ENCODE measurements at places on chromosomes 3 and 15.

DNA sequence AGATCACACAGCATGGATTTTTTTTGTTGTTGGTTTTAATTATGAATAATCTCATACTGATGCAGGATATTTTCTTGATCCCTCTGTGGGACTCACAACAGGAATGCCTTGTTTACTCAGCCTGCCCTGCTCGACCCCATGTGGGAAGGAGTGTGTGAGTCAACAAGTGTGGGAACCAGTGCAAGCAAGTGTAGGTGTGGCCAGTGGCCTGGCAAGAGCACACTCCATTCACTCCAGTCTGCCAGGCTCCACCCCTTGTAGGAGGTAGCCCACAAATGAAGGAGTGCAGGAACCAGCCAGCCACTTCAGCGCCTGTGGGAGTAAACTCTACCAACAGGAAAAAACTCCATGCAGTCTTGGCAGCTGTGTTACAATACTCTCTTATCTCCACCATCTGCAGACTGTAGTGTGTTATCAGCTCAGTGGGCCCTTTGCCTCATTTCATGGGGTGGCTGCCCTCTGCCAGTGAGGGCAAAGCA is 393.6 kb downstream of the OTOL1 start:
- no peak for DNase-seq

DNA sequence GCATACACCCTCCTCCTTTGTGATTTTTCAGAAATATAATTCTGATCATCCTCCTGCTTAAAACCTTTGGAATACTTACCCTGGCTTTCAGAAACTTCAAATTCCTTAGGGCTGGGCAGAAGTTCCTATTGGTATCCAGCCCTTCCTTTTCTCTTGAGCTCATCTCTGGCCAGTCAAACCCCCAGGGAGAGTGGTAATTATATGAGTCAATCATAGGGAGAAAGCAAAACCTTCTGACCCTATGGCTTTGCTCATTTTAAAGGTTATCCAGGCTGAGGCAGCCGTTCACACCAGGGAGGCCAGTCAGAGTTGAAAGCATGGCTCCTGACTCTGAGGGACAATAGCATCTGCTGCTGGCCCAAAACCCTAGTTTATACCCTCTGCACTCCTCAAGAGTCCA is 23.9 kb upstream of the CTNNB1 start:
- no peak for DNase-seq

GRCh38 chr3:177968891-177969290 is 567.3 kb upstream of the KCNMB2 start:
- DNase-seq: no peak

DNA sequence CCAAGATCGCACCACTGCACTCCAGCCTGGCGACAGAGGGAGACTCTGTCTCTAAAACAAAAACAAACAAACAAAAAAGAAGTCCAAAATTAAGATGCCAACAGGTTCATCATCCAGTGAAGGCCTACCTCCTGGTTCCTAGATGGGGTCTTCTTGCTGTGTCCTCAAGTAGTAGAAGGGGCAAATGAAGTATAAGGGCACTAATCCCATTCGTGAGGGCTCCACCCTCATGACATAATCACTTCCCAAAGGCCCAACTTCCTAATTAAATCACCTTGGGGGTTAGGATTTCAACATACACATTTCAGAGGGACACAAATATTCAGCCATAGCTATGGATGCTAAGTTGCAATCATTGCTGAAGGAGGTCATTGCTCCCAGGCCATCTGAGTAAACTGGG is 45.8 kb downstream of the PCNP start:
- no peak for DNase-seq

DNA sequence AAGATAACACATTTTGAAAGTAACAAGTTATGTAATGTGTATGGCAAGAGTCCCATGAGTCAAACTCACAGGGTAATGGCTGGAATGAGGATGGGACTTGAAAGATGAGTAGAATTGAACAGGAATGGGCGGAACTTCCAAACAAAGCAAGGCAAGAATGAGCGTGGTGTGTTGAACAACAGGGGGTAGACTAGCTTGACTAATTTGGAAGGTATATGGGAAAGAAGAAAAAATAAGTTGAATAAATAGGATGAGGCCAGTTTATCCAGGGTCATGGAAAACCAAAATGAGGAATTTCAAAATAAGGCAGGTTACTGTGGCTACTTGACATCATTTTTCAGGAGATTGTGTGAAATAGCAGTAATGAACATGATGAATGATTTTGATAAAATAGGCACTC is 2.5 kb upstream of the DPH6 start:
- DNase-seq: no peak

GRCh38 chr3:136818191-136818768 is 646 bp upstream of the SLC35G2 start:
- DNase-seq: peak; percentile 87

DNA sequence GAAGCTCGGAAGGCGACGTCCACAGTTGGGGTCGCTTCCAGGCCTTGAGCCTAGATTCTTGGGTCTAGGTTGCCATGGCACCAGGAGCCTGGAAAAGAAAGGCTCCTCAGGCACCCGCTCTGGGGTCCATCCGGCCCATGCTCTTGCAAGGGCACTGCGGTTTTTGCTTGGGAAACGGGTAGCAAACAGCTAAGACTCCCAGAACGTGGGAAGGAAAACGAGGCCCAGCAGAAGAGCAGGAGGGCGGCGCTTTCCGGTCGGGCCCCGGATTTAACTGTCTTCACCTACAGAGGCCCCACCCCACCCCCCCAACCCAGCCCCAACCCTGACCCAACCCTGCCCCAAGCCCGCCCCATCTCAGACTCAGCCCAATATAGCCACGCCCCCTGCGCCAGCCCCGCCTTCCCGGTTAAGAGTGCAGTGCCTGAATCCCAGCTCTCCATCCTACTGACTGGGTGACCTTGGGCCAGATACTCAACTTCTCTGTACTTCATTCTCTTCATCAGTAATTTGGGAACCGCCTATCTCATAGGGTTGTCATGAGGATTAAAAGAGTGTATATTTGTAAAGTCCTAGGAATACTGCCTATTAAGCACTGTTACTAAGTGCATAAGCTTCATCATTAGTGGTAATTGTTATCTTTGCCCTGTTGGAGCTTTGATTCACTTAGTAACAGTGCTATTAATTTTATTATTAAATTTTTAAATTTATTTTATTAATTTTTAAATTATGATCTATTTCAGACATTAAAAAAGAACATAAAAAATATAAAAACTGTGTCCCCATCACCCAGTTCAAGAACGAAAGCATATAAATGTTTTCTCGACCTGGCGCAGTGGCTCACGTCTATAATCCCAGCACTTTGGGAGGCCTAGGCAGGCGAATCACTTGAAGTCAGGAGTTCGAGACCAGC is 28.4 kb upstream of the SMAD6 start:
- DNase-seq: no peak

- no peak for DNase-seq
These were observed 63.7 kb downstream of the ATP8B4 start for GRCh38 chr15:50055332-50055731.

GRCh38 chr3:188900421-188900951 is 271.3 kb upstream of the TPRG1 start:
- no peak for DNase-seq

DNA sequence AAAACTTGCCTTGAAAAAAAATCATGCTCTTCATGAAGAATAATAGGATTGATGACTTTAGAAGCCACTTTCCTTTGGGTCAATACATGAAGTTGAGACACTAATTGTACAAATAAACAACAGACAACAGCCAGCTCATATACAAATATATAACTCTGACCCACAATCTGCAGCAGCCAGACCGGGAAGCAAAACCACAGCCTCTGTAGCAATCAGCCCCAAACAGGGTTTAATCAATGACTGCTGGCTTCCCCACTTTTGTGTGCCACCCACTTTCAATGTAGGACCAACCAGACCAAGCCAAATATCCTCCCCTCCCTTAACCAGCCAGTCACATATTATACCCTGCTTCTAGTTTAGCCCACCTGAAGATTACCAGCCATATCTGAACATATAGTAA is 39.0 kb downstream of the IFT57 start:
- no peak for DNase-seq

- DNase-seq: no peak
These were observed 944 bp downstream of the SLITRK3 start for GRCh38 chr3:165195241-165195639.

DNA sequence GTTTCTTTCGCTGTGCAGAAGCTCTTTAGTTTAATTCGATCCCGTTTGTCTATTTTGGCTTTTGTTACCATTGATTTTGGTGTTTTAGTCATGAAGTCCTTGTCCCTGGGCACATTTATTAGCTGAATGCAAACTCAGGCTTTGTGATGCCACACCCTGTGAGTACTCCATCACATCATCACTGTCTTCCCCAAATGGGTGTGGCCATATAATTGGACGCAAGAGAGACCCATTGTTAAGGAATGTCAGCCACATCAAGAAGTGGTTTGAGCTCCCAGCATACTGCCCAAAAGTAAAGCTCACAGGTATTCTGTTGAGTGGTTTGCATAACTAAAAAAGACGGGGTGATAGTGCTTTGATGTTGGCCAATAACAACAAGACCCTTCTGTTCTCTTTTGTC is 245.7 kb downstream of the SV2B start:
- DNase-seq: no peak

- DNase-seq: no peak
These were observed 142.3 kb downstream of the RORA start for GRCh38 chr15:61086756-61087155.

GRCh38 chr15:101489237-101489598 is 289 bp downstream of the PCSK6 start:
- DNase-seq: no peak

GRCh38 chr3:194375473-194376240 is 6.1 kb upstream of the LRRC15 start:
- DNase-seq: no peak

- DNase-seq: no peak
These were observed 52.6 kb upstream of the ATP11B start for GRCh38 chr3:182740710-182741109.

GRCh38 chr15:40051616-40052415 is 12.8 kb upstream of the SRP14 start:
- no peak for DNase-seq

GRCh38 chr3:183442994-183443393 is 14.6 kb upstream of the MCF2L2 start:
- DNase-seq: no peak

DNA sequence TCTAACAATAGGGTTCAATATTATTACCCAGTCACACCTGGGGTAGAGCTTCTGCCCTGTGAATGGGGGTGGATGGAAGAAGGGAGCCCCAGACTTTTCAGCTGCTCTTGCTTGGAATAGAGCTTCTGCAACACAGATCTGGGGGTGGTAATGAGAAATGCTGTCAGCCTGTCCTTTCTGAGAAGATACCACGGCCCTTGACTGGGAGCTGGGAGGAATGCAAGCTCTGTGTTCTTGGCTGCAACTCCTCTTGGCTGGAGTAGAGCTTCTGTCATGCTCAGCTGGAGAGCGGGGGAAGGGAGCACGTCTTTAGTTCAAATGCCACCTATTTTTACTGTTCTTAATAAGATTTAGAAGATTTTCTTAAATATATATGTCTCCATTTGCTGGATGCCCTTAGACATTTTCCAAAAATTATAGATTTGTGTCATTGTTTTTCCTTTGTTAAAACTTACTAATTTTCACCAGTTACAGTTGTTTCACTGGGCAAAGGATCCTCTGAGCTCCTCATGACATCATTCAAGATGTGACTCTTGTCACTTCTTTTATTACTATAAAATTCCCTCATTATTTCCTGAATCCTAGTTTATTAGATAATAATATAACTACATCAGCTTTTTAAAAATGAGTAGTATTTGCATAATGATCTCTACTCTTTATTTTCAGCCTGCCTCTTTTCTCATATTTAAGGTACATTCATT is 180.0 kb upstream of the TGFBR2 start:
- DNase-seq: no peak

GRCh38 chr3:158991146-158991705 is 189.4 kb downstream of the MFSD1 start:
- no peak for DNase-seq

GRCh38 chr3:81270603-81271379 is 490.7 kb downstream of the GBE1 start:
- no peak for DNase-seq

GRCh38 chr3:144109944-144110343 is 138.3 kb downstream of the DIPK2A start:
- no peak for DNase-seq

- no peak for DNase-seq
These were observed 21.9 kb downstream of the DAPK2 start for GRCh38 chr15:64024172-64025050.

DNA sequence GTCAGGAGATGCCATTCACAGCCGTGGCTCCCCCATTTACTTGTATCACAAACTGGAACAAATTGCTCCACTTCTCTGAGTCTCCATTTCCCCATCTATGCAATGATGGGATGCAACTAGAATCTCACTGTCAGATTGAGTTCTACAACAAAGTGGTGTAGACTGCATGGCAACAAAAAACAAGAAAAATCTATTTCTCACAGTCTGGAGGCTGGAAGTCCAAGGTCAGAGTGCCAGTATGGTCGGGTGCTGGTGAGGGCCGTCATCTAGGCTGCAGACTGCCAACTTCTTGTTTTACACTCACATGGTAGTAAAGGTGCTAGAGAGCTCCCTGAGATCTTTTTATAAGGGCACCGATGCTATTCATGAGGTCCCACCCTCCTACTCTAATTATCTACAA is 158.4 kb upstream of the BCL6 start:
- DNase-seq: no peak

DNA sequence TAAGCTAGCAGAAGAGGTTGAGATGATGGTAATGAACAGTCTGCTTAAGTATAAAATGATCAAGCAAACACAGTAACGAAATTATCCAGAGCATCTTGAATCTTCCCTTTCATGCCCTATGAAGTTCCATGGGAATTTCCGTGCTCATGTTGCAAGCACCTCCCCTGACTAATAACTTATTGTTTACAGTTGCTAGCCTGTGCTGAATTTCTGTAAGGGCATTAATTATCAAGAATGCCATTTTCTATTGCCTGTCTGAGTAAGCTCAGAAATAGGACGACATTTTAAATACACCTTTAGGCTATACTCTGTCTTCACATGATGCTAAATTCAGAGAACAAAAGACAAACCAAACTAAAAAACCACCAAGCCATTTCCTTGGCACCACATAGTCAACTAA is 257.5 kb upstream of the LRTM1 start:
- no peak for DNase-seq

DNA sequence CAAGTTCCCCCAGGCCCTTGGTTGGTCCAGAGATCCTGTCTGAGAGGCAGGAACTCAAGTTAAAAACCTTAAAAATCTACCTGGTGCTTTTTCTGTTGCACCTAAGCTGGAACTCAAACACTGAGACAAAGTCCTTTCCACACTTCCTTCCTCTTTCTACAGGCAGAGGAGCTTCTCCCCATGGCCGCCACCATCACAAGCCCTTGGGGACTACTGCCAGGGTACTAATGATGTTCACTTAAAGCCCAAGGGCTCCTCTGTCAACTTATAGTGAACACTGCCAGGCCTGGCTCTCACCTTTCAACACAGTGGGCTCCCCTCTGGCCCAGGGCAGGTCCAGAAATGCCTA is 26.0 kb downstream of the TM4SF18 start:
- no peak for DNase-seq

- no peak for DNase-seq
These were observed 376.9 kb downstream of the CNTN6 start for GRCh38 chr3:1469687-1470086.

DNA sequence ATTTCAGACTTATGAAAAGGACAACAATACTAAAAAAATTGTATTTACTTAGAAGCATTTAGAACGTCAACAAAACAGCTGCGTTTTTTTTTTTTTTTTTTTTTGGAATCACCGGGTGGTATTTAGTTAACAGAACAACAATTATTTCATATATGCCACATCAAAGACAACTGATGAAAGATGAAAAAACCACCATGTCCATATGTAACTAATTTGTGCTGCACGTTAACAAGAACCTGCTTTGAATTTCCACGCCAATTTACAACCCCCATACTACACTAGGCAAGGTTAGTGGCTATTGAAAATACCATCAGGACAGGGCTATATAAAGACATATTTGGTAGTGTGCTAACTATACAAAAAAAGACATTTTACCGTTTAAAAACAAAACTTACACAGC is 189.3 kb upstream of the ROBO1 start:
- no peak for DNase-seq
